Stimulated activated CD8-positive, alpha-beta memory T cell treated with anti-CD3 and anti-CD28 coated beads, Interleukin-4, amount 100 ng/mL, for 4 hours (primary cell): ENCODE measurements at places on chromosomes 6 and 20.

DNA sequence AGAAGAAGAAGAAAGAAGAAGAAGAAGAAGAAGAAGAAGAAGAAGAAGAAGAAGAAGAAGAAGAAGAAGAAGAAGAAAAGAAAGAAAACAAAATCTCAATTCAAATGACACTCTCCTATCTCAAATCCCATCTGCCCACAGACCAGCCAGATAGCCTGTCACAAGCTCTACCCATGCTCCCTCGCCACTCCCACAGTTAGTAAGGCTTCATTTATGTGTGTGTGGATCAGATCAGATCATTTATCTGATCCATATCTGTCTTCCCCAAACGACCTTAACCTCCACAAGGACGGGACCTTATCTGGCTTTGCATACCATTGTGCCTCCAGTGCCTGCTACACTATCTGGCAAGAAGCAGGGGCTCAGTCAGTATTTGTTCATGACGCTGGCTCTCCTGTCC is 81.9 kb upstream of the RREB1 start:
- DNase-seq = no peak

- no peak for DNase-seq
These were observed 28.7 kb upstream of the CLDN20 start for GRCh38 chr6:155235087-155235486.

DNA sequence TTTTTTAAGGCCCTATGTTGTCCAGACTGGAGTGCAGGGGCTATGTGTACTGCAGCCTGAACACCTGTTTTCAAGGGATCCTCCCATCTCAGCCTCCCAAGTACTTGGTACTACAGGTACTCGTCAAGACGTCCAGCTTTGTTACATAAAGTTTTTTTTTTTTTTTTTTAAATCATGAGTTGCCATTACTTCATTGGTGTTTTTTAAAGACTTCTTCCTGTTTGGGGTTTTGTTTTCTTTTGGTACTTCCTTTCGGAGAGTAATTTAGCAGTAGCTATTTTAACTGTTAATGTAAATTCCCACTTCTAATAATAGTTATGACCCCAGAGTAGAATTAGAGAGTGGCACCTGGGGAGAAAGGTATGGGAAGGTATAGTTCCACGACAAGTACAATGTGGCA is 10.5 kb downstream of the ZNFX1 start:
- no peak for DNase-seq

DNA sequence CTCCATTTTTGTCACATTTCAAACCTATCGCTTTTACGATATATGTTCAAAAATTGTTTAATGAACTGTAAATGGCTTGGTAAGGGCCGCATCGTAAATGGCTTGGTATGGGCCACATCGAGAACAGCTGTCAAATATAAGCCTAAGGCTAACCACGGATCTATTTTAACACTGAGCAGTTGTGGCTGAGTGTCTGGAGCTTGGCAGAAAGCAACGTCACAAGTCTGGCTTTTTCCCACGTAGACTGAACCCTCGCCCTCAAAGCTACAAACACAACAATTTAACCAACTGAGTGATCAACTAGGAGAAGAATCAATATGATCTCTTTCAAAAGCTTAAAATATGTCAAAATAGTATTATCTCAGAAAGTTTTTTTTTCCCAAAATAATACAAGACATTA is 71.4 kb upstream of the PRSS16 start:
- DNase-seq = no peak

GRCh38 chr6:112522587-112522986 is 175.5 kb downstream of the RFPL4B start:
- DNase-seq = no peak

DNA sequence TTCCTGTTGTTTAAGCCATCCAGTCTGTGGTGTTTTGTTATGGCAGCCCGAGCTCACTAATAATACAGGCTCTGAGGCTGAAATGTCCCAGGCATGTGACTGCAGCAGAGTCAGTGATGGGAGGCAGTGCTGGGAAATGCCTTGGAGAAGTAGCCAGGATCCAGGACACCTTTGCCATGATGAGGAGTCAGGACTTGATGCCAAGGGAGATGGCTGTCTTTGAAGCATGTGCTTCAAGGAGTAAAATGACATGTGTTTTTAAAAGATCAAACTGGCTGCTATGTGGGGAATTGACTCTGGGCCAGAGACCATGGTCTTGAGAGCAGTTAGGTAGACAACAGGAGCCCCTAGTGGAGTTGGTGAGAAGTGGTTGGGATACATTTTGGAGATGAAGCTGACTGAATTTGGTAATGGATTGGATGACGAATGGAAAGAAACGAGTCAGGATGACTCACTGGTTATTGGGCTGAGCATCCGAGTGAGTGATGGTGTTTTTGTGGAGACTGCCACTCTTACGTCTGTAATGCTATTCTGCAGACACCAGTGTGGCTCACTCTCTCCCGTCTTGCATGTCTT is 322.2 kb downstream of the PLCB1 start:
- DNase-seq = no peak

DNA sequence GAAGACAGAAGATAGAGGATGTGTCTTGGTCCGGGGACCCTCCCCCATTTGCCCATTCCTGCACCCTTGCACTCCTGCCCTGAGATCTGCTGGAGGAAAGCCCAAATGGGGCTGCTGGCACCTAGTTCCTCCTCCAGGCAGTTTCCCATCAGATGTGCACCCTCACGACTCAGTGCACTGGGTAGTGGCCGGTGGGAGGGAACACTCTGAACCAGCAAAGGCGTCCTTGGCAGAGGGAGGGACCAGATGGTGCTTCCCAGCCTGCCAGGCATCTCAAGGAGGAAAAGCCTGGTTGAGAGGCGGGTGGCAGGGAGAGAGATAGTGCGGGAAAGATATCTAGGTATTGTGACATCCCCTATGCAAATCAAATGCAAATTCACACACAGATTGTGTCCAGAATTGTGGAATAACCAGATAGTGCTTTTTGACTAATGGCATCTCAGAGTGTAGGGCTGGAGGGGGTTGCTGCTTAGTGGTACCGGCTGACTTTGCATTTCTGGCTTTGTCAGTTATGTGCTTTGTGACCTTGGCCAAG is 19.5 kb downstream of the TMEM151B start:
- no peak for DNase-seq

DNA sequence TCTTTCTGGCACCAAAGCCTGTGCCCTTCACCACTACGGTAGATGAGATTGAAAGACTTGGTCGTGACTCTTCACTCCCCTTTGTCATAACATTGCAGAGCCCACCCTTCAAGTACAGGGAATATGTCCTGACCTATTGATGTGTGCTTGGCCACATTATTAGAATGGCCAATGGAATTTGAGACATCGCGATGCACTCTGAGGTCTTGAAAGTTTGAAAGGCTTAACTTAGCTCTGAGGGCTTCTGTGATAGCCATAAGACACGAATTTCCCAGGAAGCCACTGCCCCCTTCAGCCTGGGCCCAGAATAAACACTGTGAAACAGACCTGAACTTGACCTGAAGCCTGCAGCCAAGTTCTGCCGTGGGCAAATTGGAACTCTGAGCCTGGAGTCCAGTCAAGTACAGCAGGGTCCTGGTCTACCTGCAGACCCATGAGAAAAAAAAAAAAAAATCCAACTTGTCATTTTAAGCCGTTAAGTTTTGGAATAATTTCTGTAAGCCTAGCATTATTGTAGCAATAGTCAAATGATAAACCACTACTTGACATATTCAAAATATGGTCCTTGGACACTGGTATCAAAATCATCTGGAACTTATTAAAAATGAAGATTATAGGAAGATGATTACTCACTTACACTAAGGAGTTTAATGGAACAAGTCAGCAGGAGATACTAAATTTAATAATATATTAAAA is 36.9 kb upstream of the TRAF3IP2 start:
- no peak for DNase-seq

- no peak for DNase-seq
These were observed 4.8 kb downstream of the CD93 start for GRCh38 chr20:23081263-23081819.

- DNase-seq = no peak
These were observed 857 bp downstream of the TAP2 start for GRCh38 chr6:32837651-32838113.

DNA sequence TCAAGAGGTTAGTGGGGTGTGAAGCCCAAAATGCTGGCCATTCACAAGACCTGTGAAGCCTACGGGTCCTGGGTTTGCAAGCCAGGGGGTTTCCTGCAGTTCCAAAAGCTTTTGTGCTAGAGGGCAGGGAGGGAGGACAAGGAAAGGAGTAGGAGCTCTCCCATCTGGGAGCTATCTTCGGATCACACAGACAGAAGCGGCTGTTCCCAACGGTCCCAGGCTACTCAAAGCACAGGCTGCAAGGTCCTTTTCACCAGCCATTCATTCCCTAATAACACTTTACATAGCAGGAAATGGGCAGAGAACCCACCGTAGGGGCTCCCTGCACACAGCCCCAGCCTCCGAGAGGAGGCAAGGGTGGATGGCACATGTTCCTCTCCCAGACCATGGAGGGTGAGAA is 296.9 kb downstream of the FOXC1 start:
- DNase-seq = no peak

DNA sequence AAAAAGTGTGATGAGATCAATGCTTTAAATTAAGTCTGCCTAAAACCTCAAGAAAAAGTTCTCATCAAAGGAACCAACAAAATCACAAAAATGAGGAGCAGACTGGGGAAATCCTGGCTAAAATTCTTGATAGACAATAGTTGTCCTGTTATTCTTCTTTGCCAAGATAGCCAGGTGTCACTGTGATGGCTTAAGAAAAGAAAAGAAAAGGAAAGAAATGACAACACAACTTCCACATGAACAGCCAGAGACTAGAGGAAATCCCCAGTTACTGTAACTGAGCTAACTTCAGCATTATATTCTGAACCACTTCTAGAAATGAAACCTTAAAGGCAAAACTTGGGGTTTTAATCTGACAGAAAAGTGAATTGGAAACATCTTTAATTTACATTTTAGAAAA is 129.6 kb downstream of the CD24 start:
- no peak for DNase-seq

- peak; percentile 22 for DNase-seq
These were observed 516 bp downstream of the GTPBP2 start for GRCh38 chr6:43628393-43629103.

- no peak for DNase-seq
These were observed 44.1 kb downstream of the CTNNBL1 start for GRCh38 chr20:37737826-37738420.
